CD4-positive, alpha-beta T cell treated with Interleukin-1 beta for 1 hour (primary cell): ENCODE measurements at places on chromosomes 6 and 20.

DNA sequence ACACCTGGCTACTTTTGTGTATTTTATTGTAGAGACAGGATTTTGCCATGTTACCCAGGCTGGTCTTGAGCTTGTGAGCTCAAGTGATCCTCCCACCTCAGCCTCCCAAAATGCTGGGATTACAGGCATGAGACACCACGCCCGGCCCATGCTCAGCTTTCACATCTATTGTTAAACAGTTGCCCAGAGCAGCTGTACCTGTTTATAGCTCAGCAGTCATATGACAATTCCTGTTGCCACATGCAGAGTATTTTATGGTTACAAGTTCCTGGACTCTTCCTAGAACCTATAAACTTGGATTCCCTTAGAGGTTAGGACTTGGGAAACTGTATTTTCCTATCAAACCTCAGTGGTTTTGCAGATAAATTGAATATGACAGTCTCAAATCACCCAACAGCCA lies 188.3 kb upstream of the KCNG1 start:
- no peak for DNase-seq

DNA sequence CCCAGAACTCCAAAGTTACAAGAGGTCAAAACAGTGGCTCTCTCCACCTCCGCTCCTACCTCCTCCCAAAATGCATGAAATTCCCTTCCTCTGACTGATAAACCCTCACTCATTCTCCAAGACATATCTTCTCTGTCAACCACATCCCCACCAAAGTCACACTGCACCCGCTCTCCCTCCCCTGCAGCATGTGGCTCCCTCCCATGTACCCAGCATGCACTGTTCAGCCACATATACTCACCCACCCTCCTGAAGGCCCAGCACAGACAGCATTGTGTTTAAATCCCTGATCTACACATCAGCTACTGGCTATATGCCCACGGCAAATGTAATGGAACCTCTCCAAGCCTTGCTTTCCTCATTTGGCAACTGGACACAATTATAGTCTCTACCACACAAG lies 5.5 kb upstream of the POU5F1 start:
- no peak for DNase-seq

- no peak for DNase-seq
These were observed 125.9 kb upstream of the MLIP start for GRCh38 chr6:53985366-53985765.

DNA sequence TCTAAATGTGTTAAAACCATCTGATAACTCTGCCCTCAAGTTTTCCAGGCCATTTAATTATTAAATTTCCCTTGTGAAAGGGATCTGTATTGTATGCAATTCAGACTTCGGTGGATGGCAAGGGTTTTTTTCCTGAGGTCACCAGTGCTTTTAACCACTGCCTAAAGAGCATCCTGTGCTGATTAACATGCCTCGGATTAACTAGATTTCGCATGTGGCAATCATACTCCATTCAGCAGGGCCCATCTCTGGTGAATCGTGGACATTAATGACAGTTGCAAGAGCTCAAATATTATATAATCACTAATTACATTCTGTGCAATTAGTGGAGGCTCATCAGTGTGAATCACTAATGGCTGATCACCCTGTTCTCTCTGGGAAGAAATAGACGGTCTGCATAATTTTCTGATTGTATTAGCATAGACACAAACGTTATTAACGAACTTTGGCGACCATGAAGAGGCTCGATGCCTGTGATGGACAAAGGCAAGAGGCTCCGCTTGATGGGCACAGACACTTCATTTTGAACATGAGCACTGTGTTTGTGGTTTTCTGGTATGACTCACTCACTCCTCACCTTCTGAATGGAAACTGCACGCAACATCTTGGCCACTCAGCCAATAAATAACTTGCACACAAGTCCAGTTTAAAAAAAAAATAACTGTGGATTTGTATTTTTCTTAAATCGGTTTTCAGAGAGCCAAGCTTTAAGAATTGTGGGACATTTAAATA lies 31.4 kb downstream of the LINC00237 start:
- DNase-seq = no peak

GRCh38 chr20:36573798-36574365 lies 485 bp downstream of the TGIF2 start:
- DNase-seq = peak; percentile 60

GRCh38 chr6:3798055-3798919 lies 46.8 kb upstream of the PXDC1 start:
- DNase-seq = no peak

DNA sequence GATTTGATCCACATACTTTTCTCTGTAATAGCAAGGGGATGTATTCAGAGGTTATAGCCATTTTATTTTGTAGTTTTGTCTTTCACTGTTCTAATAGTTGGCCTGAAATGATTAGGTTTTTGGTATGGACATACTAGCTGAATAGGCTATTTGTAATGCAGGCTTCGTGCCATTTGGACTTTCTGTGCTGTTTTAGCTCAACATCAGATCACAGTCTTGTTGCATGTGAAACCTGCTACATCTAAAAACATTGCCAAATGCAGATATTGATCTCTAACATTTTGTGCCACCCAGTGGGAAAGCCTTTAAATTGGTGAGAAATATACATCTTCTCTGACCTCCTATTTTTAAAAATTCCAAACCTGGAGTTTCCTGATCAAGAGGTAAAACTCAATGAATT lies 157.5 kb upstream of the SCGN start:
- no peak for DNase-seq

- no peak for DNase-seq
These were observed 87.1 kb downstream of the ERMARD start for GRCh38 chr6:169838346-169839028.

- DNase-seq = no peak
These were observed 175.3 kb upstream of the RIN2 start for GRCh38 chr20:19582782-19583181.

- peak; percentile 35 for DNase-seq
These were observed 59.2 kb upstream of the CD93 start for GRCh38 chr20:23145281-23145700.

GRCh38 chr6:84685983-84686584 lies 78.3 kb downstream of the TBX18 start:
- no peak for DNase-seq

DNA sequence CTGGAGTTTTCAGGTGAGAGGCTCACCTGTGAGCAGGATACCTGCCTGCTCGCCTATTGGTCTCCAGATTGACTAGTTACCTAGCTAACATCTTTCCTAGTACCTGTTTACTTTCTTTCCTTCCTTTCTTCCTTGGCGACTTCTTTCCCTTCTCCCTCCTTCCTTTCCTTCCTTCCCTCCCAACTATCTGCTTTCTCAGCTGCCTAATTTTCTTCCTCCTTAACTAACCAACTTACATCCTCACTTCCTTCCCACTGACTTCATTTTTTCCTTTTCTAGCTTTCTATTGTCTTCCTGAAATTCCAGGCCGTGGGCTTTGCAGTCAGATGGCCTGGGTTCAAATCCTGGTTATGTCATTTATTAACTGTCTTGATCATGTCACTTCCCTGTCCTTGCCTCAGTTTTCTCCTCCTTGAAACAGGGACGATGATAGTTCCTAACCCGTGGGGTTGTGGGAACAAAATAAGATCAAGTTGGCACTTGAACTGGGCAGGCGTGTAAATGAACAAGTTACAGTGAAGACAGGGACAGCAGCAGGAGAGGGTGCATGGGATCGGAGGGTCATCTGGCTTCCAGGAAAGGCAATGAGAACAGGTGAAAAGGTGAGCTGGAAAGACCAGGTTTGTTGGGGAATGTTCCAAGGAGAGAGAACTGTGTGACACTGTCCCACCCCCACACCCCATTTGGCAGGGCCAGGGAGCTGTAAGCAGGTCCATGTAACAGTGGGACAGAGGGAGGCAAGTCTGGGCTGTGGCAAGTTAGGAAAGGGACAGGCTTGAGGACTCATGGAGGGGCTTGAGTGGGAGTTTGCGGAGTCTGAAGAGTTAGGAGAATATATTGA lies 540 bp downstream of the SGK2 start:
- no peak for DNase-seq

GRCh38 chr6:163290545-163291274 lies 123.8 kb upstream of the QKI start:
- DNase-seq = no peak

- no peak for DNase-seq
These were observed 3.6 kb downstream of the DTNBP1 start for GRCh38 chr6:15659181-15659580.

DNA sequence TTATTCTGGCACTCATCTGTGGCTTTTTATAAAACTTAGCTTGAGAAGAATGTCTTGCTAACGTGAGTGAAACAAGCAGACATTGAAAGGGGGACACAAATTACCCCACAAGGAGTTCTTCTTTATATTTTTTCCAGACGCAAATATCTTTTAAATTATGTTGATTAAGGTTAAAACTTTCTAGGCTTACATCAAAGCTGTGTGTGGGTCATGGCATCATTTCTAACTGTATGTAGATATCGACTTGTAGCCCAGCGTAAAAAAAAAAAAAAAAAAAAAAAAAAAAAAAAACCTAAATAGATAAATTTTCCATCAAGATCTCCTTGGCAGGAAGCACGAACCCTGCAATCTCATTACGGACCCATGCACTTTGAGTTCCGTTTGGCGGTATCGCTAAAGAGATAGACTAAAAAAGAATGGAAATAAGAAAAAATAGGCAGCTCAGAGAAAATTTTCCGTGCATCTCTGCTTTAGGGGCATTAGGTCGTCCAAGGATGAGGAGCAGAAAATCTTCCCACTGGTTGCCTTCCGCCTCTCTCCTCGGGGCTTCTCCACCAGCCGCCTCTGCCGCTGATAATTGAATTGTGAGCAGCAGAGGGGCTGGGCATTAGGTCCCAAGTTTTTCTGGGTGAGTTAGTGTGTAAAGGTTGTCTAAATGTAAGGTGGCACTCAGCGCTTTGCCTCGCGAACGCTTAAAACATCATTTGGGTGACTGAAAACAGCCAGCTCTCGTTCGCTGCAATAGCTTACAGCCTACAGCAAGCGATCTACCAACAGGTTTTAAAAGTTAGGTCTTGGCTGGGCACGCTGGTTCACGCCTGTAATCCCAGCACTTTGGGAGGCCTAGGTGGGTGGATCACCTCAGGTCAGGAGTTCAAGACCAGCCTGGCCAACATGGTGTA lies 194.0 kb downstream of the TRIM27 start:
- DNase-seq = no peak

GRCh38 chr6:80302716-80303115 lies 196.2 kb downstream of the BCKDHB start:
- no peak for DNase-seq

DNA sequence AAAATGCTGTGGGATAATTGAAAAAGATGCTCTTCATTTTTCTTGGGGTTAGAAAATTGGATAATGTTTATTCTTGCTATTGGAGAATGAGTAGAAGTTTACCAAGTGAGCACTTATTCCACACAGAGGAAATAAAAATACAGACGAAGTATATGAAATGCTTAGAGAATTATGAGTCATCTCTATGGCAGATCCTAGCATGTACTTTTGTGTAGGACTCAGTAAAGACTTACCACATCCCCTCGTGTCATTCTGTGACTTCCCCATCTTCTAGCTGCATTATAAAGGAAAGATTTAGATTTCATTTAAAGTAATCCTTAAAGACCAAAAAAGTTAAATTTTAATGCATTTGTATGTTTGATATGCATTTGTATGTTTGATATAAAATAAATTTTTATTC lies 685.6 kb downstream of the TBC1D32 start:
- no peak for DNase-seq

DNA sequence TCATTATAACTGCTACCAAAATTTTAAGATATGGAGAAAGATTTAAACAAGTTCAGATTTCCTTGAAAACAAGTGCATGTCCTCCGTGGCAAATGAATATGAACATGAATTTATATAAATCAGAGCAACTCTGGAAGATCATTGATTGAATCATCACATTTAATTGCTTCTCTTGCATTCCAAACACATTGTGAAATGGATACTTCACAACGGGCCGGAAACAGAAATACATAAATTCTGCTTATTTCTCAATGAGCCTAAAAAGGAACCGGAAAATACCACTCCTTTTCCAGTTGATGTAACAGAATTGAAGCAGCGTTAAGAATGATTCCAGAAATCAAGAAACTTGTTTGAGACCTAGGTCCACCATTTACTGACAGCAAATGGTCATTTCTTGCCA lies 134.6 kb upstream of the BTN3A2 start:
- DNase-seq = no peak

GRCh38 chr6:130907687-130908086 lies 80.5 kb downstream of the SMLR1 start:
- DNase-seq = no peak

DNA sequence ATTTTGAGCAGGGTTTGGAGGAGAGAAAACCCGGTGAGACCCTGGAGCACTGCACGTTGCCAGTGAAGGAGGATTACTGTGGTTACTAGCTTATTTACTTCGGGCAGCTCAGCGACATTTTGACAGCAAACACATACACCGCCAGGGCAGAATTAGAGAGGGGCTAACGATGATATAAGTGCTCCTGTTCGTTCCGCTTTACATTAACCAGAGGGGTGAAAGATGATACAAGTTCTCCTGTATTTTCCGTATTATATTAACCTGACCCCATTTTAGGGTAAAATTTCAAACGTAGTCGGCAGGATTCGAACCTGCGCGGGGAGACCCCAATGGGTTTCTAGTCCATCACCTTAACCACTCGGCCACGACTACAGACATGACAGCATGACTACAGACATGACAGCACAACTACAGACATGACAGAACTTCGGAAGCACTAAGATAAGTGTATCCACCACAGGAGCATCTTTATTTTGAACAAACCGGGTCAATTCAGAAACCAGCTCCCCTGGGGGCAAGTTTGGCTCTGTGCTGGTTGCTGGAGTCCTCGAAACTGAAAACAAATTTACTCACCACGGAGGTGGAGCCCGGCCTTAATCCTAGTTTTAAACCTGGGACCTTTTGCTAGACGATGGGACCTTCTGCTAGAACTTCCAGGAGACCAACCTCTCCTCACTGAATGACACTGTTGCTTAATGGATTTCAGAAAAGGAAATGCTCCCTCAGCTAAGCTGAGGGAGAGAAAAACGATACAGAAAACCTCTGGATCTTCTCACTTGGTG lies 80.4 kb upstream of the ZNF184 start:
- no peak for DNase-seq

GRCh38 chr6:38057994-38058393 lies 238.5 kb downstream of the ZFAND3 start:
- no peak for DNase-seq

DNA sequence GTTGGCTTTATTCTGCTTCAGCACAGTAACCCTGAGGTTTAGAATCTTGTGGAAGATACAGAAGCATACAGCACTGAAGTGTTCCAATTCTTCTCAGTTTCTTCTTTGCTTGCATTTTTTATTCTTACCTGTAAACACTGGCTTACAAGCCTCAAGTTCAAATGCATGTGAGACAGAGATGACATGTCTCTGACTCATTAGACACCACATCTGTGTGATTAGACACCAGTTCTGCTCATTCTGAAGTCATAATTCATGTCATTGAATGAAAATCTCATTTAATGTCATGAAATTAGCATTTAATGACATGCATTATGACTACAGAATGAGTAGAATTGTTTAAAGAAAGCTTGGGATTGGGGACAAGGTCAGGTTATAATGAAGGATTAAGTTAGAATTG lies 5.8 kb downstream of the GZF1 start:
- no peak for DNase-seq

DNA sequence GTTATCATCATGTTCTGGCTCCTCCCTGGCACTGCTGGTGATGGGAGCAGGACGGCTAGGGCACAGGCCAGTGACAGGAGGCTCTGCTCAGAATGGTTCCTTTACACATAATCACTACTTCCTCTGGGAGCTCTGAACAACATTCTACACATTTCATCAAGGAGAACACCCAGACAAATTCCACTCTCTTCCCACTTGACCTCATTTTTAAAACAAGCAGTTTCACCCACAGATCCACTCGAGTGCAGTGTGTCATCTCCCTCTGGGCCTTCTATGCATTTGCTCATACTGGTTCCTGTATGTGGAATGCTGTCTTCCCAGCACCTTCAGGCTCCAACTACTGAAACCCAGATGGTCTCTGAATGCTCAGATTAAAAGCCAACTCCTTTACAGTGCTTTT lies 84.8 kb downstream of the ELOVL5 start:
- no peak for DNase-seq
